ENCODE measurements at places on chromosomes 5 and 9.

DNA sequence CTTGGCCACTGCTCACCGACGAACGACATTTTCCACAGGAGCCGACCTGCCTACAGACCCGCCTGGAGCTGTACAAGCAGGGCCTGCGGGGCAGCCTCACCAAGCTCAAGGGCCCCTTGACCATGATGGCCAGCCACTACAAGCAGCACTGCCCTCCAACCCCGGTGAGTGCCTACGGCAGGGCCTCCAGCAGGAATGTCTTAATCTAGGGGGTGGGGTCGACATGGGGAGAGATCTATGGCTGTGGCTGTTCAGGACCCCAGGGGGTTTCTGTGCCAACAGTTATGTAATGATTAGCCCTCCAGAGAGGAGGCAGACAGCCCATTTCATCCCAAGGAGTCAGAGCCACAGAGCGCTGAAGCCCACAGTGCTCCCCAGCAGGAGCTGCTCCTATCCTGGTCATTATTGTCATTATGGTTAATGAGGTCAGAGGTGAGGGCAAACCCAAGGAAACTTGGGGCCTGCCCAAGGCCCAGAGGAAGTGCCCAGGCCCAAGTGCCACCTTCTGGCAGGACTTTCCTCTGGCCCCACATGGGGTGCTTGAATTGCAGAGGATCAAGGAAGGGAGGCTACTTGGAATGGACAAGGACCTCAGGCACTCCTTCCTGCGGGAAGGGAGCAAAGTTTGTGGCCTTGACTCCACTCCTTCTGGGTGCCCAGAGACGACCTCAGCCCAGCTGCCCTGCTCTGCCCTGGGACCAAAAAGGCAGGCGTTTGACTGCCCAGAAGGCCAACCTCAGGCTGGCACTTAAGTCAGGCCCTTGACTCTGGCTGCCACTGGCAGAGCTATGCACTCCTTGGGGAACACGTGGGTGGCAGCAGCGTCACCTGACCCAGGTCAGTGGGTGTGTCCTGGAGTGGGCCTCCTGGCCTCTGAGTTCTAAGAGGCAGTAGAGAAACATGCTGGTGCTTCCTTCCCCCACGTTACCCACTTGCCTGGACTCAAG is 1.5 kb downstream of the CSF2 start:
- no peak for DNase-seq

- no peak for DNase-seq
These were observed 151.8 kb upstream of the RAD23B start for GRCh38 chr9:107131108-107131799.

DNA sequence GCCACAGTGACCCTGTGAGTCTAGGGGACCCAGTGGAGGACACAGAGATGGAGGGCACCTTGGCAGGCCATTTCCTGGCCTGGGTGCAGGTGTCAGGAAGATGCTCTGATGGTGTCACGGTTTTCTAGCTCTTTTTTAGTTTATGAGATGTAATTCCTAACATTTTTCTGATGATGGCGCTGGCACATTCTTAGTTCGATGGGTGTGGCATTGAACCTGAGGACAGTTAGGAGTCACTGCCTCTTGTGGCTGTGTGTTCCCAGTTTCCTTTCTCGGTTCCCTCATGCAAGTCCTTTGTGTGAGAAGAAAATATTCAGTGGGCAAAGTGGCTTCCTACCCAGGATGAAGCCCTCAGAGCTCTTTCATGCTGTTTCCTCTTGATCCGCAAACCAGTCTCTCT is 129.4 kb upstream of the ICE1 start:
- DNase-seq = no peak

- DNase-seq = no peak
These were observed 49.5 kb upstream of the C9orf72 start for GRCh38 chr9:27622693-27623340.

DNA sequence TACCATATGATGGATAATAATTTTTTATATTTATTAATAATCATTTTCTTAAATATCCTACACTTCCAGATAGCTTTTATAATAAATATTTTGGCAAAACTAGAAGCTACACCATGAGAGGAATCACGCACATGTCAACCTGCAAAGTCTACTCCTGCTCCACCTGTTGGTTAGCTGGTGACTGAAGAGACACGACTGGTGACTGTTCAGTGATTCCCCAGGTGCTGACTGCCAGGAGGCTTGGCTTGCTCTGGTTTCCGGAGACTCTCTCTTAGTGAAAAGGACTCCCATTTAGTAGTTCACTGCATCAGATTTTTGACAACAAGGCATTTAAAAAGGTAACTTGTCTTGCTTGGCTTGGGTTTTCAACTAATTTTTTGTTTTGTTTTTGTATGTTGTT is 20.9 kb downstream of the GZMA start:
- DNase-seq = no peak
